T-helper 2 cell treated with Interferon-gamma antibody and Interleukin-4, amounts not matched to agents 5 μg/mL and 100 μg/mL, for 36 hours (primary cell): ENCODE measurements at places on chromosomes 2 and 18.
A peak's percentile ranks its signal among the peaks of the same experiment; 100 is the strongest.

DNA sequence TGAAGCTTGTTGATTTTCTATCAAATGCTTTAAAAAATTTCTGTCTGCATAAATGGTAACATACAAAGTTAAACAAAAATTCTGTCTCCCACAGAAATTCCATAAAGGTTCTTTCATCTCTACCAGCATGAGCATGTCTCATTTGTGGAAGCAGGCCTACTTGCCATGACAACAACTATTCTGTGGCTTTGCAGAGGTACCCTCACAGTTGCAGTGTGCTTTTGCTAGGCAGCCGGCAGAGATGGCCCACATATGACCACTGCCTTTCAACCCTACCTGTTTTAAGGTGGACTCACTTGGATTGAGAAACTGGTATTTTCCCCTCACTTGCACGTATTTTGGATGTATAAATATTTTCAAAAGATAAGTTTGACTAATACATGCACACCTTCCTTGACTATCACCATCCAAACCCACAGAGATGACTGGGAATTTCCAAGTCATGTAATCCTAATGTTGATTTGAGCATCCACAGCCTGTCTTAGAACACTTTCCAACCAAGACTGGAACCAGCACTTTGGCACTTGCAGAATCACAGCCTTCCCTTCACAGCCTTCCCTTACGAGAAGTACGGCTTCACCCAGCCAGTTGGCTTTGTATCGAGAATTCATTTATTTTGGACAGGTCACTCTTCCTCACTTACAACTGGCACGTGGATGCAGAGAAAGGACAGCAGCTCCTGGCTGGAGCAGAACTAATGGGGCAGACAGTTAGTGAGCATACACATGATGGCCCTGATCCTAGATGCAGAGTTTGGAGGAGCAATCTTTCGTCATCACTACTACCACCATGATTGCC lies 9.3 kb upstream of the FHL2 start:
- H3K4me1 ChIP-seq = peaks cover 3% of the 10 kb centered on the region
- H3K36me3 ChIP-seq = no peaks in the 10 kb centered on the region
- peaks cover 42% of the 10 kb centered on the region for H3K27me3 ChIP-seq
- no peak for DNase-seq
- H3K27ac ChIP-seq = no peak overlapping the region

GRCh38 chr2:163175294-163175693 lies 336.7 kb upstream of the KCNH7 start:
- H3K27ac ChIP-seq = no peak overlapping the region
- H3K4me3 ChIP-seq = no peak overlapping the region
- H3K4me1 ChIP-seq = no peaks in the 10 kb centered on the region
- H3K27me3 ChIP-seq = no peaks in the 10 kb centered on the region
- no peaks in the 10 kb centered on the region for H3K36me3 ChIP-seq

DNA sequence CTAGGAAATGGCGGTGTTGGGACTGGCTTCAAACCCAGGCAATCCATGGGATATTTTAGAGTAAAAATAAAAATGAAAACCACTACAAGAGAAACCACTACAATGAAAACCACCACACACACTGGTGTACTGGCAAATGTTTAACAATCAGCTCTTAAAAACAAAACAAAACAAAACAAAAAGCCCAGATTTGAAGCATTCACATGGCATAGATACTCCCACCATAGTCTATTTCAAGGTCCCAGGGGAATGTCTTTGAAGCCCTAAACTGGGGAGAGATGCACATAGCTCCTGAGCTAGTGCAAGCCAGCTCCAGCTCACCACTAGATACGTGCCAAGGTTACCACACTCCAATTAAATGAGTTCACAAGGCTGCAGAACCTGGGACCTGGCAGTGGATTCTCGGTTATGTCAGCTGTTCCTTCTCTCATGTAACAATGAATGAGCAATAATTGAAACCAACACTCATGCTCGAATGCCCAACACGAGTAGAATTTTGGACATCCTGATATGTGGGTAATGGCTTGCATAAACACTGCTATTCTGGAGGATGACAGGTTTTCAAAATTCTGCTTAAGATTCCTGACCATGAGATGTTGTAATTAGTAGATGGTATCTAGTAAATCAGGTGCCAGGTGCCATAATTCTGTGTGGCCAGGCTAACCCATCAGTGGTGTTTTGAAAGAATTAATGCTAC lies 102.2 kb downstream of the OSBPL6 start:
- H3K4me1 ChIP-seq = no peaks in the 10 kb centered on the region
- H3K27me3 ChIP-seq = peaks cover 25% of the 10 kb centered on the region
- no peak for DNase-seq
- H3K27ac ChIP-seq = no peak overlapping the region
- H3K36me3 ChIP-seq = no peaks in the 10 kb centered on the region

DNA sequence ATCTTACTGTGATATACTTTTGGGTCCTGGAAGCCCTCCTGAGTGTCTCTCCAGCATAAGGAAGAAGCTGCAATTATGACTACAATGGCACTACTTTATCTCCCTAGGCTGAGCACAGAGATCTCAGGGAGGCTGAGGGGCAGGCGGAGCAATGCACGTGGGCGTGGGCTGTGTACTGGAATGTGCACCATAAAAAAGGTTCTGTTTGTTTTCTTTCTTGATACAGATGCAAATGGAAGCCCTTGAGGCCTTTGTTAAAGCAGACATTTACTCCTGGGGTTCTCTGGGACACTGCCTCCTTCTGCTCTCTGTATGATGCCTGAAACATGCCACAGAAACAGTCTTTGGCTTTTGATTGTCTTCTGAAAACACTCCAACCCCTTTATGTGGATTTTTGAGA lies 79.1 kb upstream of the DLX2 start:
- H3K4me1 ChIP-seq = peaks cover 6% of the 10 kb centered on the region
- DNase-seq = no peak
- H3K4me3 ChIP-seq = no peak overlapping the region

DNA sequence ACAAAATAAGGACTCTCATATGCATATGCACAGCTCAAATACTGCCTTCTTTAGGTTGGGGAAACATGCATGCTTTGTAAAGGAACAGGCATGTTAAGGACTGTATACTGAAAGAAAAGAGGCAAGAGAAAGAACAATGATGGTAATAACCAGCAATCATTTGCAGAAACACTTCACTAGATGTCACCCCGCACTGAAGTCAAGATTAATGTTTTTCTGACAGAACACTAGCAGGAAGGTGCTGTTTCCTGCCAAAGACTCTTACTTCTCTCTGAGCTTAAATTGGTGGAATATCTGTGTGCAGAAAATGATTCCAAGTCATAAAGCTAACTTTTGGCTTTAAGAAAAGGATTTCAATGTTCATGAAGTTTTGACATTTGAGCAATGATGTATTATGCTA lies 19.3 kb upstream of the CSRNP3 start:
- H3K27ac ChIP-seq = no peak overlapping the region
- no peaks in the 10 kb centered on the region for H3K4me1 ChIP-seq
- H3K4me3 ChIP-seq = no peak overlapping the region
- no peaks in the 10 kb centered on the region for H3K36me3 ChIP-seq
- H3K27me3 ChIP-seq = no peaks in the 10 kb centered on the region

- peaks cover 82% of the 10 kb centered on the region for H3K4me1 ChIP-seq
- H3K27me3 ChIP-seq = no peaks in the 10 kb centered on the region
- peaks cover 32% of the 10 kb centered on the region for H3K36me3 ChIP-seq
- H3K27ac ChIP-seq = peak overlapping the region; percentile 46
Observed at GRCh38 chr2:54605836-54606235, 117.6 kb upstream of the EML6 start.

DNA sequence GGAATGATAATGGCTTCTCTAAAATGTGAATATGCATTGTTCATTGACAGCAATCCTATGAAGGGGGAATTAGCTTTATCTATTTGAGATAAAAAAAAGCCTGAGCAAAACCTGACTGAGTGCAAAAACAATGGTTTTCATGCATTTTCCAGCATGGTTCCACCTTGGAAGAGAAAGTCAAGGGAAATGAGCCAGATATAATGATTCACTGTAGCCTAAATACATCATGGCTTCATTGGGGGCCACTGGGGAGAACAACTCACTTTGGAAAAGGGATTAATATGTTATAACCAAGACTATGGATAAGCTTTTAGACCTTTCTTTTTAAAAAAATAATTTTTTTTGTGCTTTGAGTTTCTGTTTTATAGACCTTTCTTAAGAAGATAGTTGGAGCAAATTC lies 679.7 kb downstream of the NYAP2 start:
- no peak overlapping the region for H3K4me3 ChIP-seq
- no peaks in the 10 kb centered on the region for H3K36me3 ChIP-seq
- H3K4me1 ChIP-seq = no peaks in the 10 kb centered on the region
- no peak for DNase-seq
- no peaks in the 10 kb centered on the region for H3K27me3 ChIP-seq
- no peak overlapping the region for H3K27ac ChIP-seq

GRCh38 chr2:98445177-98445682 lies 572 bp downstream of the INPP4A start:
- H3K27ac ChIP-seq = peak overlapping the region; percentile 85
- H3K4me3 ChIP-seq = peak overlapping the region; percentile 92
- H3K4me1 ChIP-seq = peaks cover 41% of the 10 kb centered on the region
- H3K27me3 ChIP-seq = no peaks in the 10 kb centered on the region
- DNase-seq = no peak

- no peaks in the 10 kb centered on the region for H3K36me3 ChIP-seq
- no peak overlapping the region for H3K4me3 ChIP-seq
- DNase-seq = no peak
- peaks cover 7% of the 10 kb centered on the region for H3K4me1 ChIP-seq
- H3K27me3 ChIP-seq = peaks cover 45% of the 10 kb centered on the region
- H3K27ac ChIP-seq = no peak overlapping the region
Observed at GRCh38 chr2:204180649-204181048, 244.1 kb downstream of the ICOS start.

GRCh38 chr2:234271338-234271737 lies 220.8 kb downstream of the SPP2 start:
- no peaks in the 10 kb centered on the region for H3K27me3 ChIP-seq
- no peak overlapping the region for H3K27ac ChIP-seq
- no peak for DNase-seq
- H3K36me3 ChIP-seq = peaks cover 19% of the 10 kb centered on the region
- H3K4me1 ChIP-seq = peaks cover 78% of the 10 kb centered on the region

- H3K36me3 ChIP-seq = peaks cover 1% of the 10 kb centered on the region
- no peak for DNase-seq
- H3K4me1 ChIP-seq = peaks cover 4% of the 10 kb centered on the region
- no peaks in the 10 kb centered on the region for H3K27me3 ChIP-seq
Observed at GRCh38 chr2:190205657-190206056, 114.0 kb downstream of the HIBCH start.

GRCh38 chr18:63091671-63092364 lies 227.8 kb downstream of the BCL2 start:
- no peak overlapping the region for H3K4me3 ChIP-seq
- peaks cover 27% of the 10 kb centered on the region for H3K27me3 ChIP-seq
- H3K27ac ChIP-seq = no peak overlapping the region
- no peak for DNase-seq
- H3K36me3 ChIP-seq = no peaks in the 10 kb centered on the region

DNA sequence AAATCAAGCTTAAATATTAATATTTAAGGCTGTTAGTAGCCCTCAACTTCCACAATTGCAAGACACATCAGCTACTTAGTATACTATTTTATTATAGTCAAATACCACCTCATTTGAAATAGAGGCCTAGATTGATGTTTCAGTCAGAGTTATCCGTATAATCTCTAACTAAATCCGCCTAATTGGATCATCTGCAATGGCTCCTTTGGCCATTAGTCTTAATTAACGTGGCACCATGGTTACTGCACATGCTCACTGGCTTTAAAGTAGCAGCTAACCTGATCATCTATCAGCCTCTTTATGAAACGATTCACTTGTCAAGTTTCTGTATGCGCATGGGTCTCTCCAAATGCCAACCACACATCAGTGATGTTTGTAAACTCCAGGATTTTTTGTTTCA lies 112.3 kb downstream of the COLEC12 start:
- H3K27ac ChIP-seq = no peak overlapping the region
- H3K27me3 ChIP-seq = peaks cover 9% of the 10 kb centered on the region
- DNase-seq = no peak
- H3K36me3 ChIP-seq = no peaks in the 10 kb centered on the region

DNA sequence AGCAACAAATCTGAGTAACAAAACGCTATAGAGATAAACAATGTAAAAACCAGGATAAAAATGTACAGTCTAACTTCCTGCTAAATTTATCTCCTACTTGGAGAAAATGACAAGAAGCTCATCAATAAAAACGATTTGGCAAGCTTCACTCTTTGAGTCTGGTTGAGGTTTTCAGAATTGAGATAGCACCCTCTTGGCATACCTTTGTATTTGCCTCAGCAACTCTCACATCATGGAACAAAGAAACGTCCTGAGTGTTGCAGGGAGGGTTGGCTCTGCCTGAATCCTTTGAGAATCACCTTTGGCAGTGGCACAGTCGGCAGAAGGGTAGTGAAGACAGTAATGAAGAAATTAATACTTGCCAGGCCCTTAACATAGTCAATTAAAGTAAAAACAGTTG lies 430.6 kb downstream of the GRB14 start:
- no peaks in the 10 kb centered on the region for H3K4me1 ChIP-seq
- H3K27ac ChIP-seq = no peak overlapping the region
- H3K4me3 ChIP-seq = no peak overlapping the region
- no peaks in the 10 kb centered on the region for H3K27me3 ChIP-seq

- H3K4me1 ChIP-seq = peaks cover 45% of the 10 kb centered on the region
- H3K36me3 ChIP-seq = peaks cover 2% of the 10 kb centered on the region
- H3K27ac ChIP-seq = peak overlapping the region; percentile 62
- peaks cover 75% of the 10 kb centered on the region for H3K27me3 ChIP-seq
Observed at GRCh38 chr2:111118481-111118980, 2.2 kb upstream of the BCL2L11 start.

- no peaks in the 10 kb centered on the region for H3K4me1 ChIP-seq
- no peak for DNase-seq
- H3K36me3 ChIP-seq = peaks cover 11% of the 10 kb centered on the region
- no peak overlapping the region for H3K4me3 ChIP-seq
- H3K27ac ChIP-seq = no peak overlapping the region
Observed at GRCh38 chr2:143390171-143390570, 261.0 kb downstream of the ARHGAP15 start.

- H3K36me3 ChIP-seq = no peaks in the 10 kb centered on the region
- DNase-seq = no peak
- peaks cover 8% of the 10 kb centered on the region for H3K4me1 ChIP-seq
Observed at GRCh38 chr2:30412684-30413570, 34.1 kb upstream of the LCLAT1 start.

DNA sequence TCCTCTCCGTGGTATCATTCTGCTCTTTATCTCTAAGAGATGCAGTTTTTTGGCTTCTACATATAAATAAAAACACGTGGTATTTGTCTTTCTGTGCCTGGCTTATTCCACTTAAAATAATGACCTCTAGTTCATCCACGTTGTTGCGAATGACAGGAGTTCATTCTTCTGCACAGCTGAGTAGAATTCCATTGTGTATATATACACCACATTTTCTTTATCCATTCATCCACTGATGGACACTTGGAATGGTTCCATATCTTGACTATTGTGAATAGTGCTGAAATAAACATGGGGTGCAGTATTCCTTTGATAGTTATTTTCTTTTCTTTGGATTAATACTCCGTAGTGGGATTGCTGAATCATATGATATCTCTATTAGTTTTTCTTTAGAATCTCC lies 262.3 kb downstream of the SOX11 start:
- H3K4me1 ChIP-seq = no peaks in the 10 kb centered on the region
- H3K4me3 ChIP-seq = no peak overlapping the region
- H3K27ac ChIP-seq = no peak overlapping the region
- no peaks in the 10 kb centered on the region for H3K27me3 ChIP-seq
- H3K36me3 ChIP-seq = no peaks in the 10 kb centered on the region

GRCh38 chr2:239714116-239714515 lies 311.0 kb downstream of the NDUFA10 start:
- no peak overlapping the region for H3K27ac ChIP-seq
- DNase-seq = no peak
- no peak overlapping the region for H3K4me3 ChIP-seq
- H3K4me1 ChIP-seq = no peaks in the 10 kb centered on the region

GRCh38 chr2:17879913-17880274 lies 1.4 kb downstream of the KCNS3 start:
- peaks cover 69% of the 10 kb centered on the region for H3K27me3 ChIP-seq
- H3K4me1 ChIP-seq = peaks cover 3% of the 10 kb centered on the region
- H3K4me3 ChIP-seq = peak overlapping the region; percentile 42
- H3K36me3 ChIP-seq = no peaks in the 10 kb centered on the region
